ENCODE measurements at places on chromosomes 2 and 18. TPM values are rescaled to one million over a fixed set of nuclear protein-coding genes. Genes with fewer than 3 reads are reported as not detected.

GAD1 gene
- polyA plus RNA-seq, result 0.91 TPM

AMER3 gene
- polyA plus RNA-seq, result 0.12 TPM

VPS54 gene
- 41.2 TPM for polyA plus RNA-seq

CRACDL gene
- polyA plus RNA-seq, result 3.1 TPM

ANKRD62 gene
- 0.20 TPM for polyA plus RNA-seq

RUFY4 gene
- not detected for polyA plus RNA-seq

PLCD4 gene
- polyA plus RNA-seq, result 7.4 TPM

LIMS2 gene
- polyA plus RNA-seq, result 17.5 TPM

SMYD1 gene
- polyA plus RNA-seq, result not detected

IL1RN gene
- 0.90 TPM for polyA plus RNA-seq

CABYR gene
- 5.8 TPM for polyA plus RNA-seq

ACTR1B gene
- polyA plus RNA-seq, result 68.9 TPM

ASTL gene
- not detected for polyA plus RNA-seq

ANXA4 gene
- 256 TPM for polyA plus RNA-seq

SLC11A1 gene
- 1.1 TPM for polyA plus RNA-seq

REEP1 gene
- polyA plus RNA-seq, result 3.6 TPM

TEKT4 gene
- 0.35 TPM for polyA plus RNA-seq

QPCT gene
- 16.5 TPM for polyA plus RNA-seq

SERPINB4 gene
- 0.06 TPM for polyA plus RNA-seq

MC5R gene
- 0.20 TPM for polyA plus RNA-seq

CEP68 gene
- polyA plus RNA-seq, result 32.8 TPM

EPHA4 gene
- 51.1 TPM for polyA plus RNA-seq

INHBB gene
- 0.17 TPM for polyA plus RNA-seq

HMSD gene
- 1.5 TPM for polyA plus RNA-seq

RTP5 gene
- not detected for polyA plus RNA-seq

GKN1 gene
- not detected for polyA plus RNA-seq

MAL gene
- 330 TPM for polyA plus RNA-seq

RAD51AP2 gene
- polyA plus RNA-seq, result 0.18 TPM

PTPN4 gene
- polyA plus RNA-seq, result 25.6 TPM

REG1B gene
- polyA plus RNA-seq, result not detected

KLHL14 gene
- polyA plus RNA-seq, result 29.9 TPM

TNFAIP6 gene
- polyA plus RNA-seq, result 1.8 TPM

CFC1 gene
- 0.21 TPM for polyA plus RNA-seq

CREG2 gene
- polyA plus RNA-seq, result 0.87 TPM

ADGRF3 gene
- 4.0 TPM for polyA plus RNA-seq

MYO7B gene
- 20.2 TPM for polyA plus RNA-seq

KYNU gene
- polyA plus RNA-seq, result 5.6 TPM

CHRND gene
- polyA plus RNA-seq, result 0.65 TPM

STPG4 gene
- not detected for polyA plus RNA-seq

EFEMP1 gene
- polyA plus RNA-seq, result 109 TPM

PAX3 gene
- not detected for polyA plus RNA-seq

LCLAT1 gene
- polyA plus RNA-seq, result 20.3 TPM

LYG1 gene
- 3.0 TPM for polyA plus RNA-seq

RRM2 gene
- 59.7 TPM for polyA plus RNA-seq

CDH2 gene
- 70.3 TPM for polyA plus RNA-seq

TRABD2A gene
- 0.30 TPM for polyA plus RNA-seq

OSR1 gene
- polyA plus RNA-seq, result 10.9 TPM

PID1 gene
- 8.1 TPM for polyA plus RNA-seq

TRIM43 gene
- 0.73 TPM for polyA plus RNA-seq

DNER gene
- polyA plus RNA-seq, result 70.9 TPM

LTBP1 gene
- 83.4 TPM for polyA plus RNA-seq

DHX57 gene
- polyA plus RNA-seq, result 32.9 TPM

CYP1B1 gene
- polyA plus RNA-seq, result 97.9 TPM
